Lower lobe of right lung (tissue), 2 donors: ENCODE measurements at places on chromosomes 12 and 14. TPM values are rescaled to one million over a fixed set of nuclear protein-coding genes. Genes with fewer than 3 reads are reported as not detected.

DNA sequence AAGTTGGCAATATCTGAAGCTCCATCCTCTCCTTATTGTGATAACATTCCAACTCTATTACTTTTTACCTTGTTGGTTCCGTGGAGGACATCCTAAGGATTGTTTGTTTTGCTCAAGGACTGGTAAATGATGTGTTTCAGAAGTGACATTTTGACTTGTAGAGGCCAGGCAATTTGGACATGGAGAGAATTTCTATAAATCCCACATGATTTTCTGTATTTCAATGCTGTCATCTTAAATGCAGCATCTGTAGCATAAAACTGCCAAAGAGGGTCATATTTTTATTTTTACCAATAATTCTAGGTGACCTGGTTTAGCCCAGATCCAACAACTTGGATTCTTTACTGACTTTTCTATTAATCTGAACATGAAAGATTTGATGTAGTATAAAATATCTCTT, 328.4 kb downstream of the BMP4 start:
- H3K27me3 ChIP-seq = no peaks in the 10 kb centered on the region
- H3K4me3 ChIP-seq = no peak overlapping the region
- no peaks in the 10 kb centered on the region for H3K36me3 ChIP-seq
- no peak for DNase-seq
- no peak overlapping the region for H3K27ac ChIP-seq

- H3K4me3 ChIP-seq = no peak overlapping the region
- no peak overlapping the region for H3K27ac ChIP-seq
- DNase-seq = no peak
- H3K4me1 ChIP-seq = no peaks in the 10 kb centered on the region
These were observed 158.0 kb downstream of the PPM1H start for GRCh38 chr12:62776997-62777396.

DNA sequence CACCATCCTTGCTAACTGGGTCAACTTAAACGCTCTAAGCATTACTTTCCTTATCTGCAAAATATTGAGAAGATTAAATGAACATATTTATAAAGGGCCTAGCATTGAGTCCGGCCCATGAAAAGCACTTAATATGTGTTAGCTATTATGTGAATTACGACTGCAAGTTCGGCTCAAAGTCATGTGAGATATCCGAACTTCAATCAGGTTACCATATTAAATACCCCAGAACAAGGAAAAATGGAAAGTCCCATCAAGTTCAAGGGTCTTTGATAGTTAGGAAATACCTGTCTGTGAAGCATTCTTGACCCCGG, 487 bp upstream of the NRDE2 start:
- H3K27me3 ChIP-seq = no peaks in the 10 kb centered on the region
- H3K4me1 ChIP-seq = peaks cover 12% of the 10 kb centered on the region
- no peaks in the 10 kb centered on the region for H3K36me3 ChIP-seq
- peak overlapping the region; percentile 90 for H3K4me3 ChIP-seq

- H3K27me3 ChIP-seq = no peaks in the 10 kb centered on the region
- no peak overlapping the region for H3K4me3 ChIP-seq
- H3K4me1 ChIP-seq = no peaks in the 10 kb centered on the region
- H3K27ac ChIP-seq = no peak overlapping the region
- DNase-seq = no peak
- H3K36me3 ChIP-seq = peaks cover 13% of the 10 kb centered on the region
These were observed 16.6 kb downstream of the KICS2 start for GRCh38 chr12:64205542-64205941.

GRCh38 chr14:26730929-26731618, 133.2 kb upstream of the NOVA1 start:
- no peak overlapping the region for H3K27ac ChIP-seq
- no peaks in the 10 kb centered on the region for H3K27me3 ChIP-seq
- no peak for DNase-seq
- no peak overlapping the region for H3K4me3 ChIP-seq
- H3K36me3 ChIP-seq = no peaks in the 10 kb centered on the region
- no peaks in the 10 kb centered on the region for H3K4me1 ChIP-seq

GRCh38 chr12:108373111-108373510, 34.0 kb upstream of the CMKLR1 start:
- no peak for DNase-seq
- no peaks in the 10 kb centered on the region for H3K27me3 ChIP-seq
- H3K36me3 ChIP-seq = no peaks in the 10 kb centered on the region
- no peak overlapping the region for H3K4me3 ChIP-seq

Gene RD3L
- total RNA-seq = not detected

Gene TAS2R46
- 1.7 TPM for total RNA-seq

Gene KRT82
- not detected for total RNA-seq

Gene SMIM10L1
- 8.4 TPM for total RNA-seq

Gene TAS2R50
- total RNA-seq = 0.50 TPM

Gene SNRNP35
- total RNA-seq = 23.3 TPM

Gene CARMIL3
- total RNA-seq = 0.95 TPM

Gene KIF21A
- 12.1 TPM for total RNA-seq

Gene ADSS1
- 5.1 TPM for total RNA-seq
